Sigmoid colon (tissue), 7 donors: ENCODE measurements at places on chromosomes 2 and 18. TPM values are rescaled to one million over a fixed set of nuclear protein-coding genes. Genes with fewer than 3 reads are reported as not detected.

GRCh38 chr18:44681076-44681970, 635 bp downstream of the SETBP1 start:
- DNase-seq: no peak
- H3K4me1 ChIP-seq: no peaks in the 10 kb centered on the region
- H3K4me3 ChIP-seq: peak overlapping the region; percentile 75
- peak overlapping the region; percentile 99 for H3K27ac ChIP-seq

DNA sequence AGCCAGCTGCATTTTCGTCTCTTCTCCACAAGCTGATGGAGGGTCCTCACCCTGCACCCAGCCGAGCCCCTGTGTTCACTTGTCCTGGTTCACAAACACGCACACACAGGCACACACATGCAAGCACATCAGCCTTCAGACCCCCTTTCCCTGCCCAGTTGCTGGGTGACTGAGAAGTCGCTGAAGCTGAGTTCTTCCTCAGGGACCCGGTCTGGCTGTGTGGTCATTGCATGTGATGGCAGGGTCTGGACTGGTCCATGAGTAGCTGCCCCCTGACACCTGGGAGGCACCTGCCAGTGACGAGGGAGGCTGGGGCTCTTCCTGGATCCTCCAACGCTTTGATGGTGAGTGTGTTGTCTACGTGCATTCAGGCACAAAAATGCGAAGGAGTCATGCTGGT, 546.1 kb upstream of the SALL3 start:
- H3K4me1 ChIP-seq: no peaks in the 10 kb centered on the region
- no peak for DNase-seq
- H3K4me3 ChIP-seq: no peak overlapping the region
- no peaks in the 10 kb centered on the region for H3K27me3 ChIP-seq
- H3K27ac ChIP-seq: no peak overlapping the region
- H3K36me3 ChIP-seq: no peaks in the 10 kb centered on the region

The CCBE1 gene
- total RNA-seq: 45.1 TPM

The MAP3K19 gene
- total RNA-seq: not detected

DNA sequence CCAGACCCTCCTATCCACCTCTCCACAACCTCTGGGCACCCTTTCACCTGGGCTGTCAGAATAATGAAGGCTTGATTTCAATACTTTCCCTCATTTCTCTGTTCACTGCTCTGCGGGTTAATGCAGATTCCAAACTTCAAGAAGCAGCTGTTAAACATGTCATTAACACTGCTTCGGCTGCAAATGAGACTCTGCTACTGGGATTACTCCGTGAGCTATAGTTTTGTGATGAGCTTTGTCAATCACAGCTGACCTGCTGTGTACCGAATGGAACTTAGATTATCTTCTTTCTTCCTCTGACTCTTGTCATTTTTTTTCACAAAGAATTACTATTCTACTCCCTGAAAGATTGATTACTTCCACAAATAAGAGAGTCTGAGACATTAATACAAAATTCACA, 160.5 kb downstream of the TMEM182 start:
- no peak for DNase-seq
- H3K4me3 ChIP-seq: no peak overlapping the region
- peaks cover 4% of the 10 kb centered on the region for H3K4me1 ChIP-seq
- H3K27me3 ChIP-seq: no peaks in the 10 kb centered on the region
- no peak overlapping the region for H3K27ac ChIP-seq

The CKAP2L gene
- 0.54 TPM for total RNA-seq

- no peaks in the 10 kb centered on the region for H3K27me3 ChIP-seq
- no peaks in the 10 kb centered on the region for H3K36me3 ChIP-seq
- no peak overlapping the region for H3K4me3 ChIP-seq
- DNase-seq: no peak
These were observed 34.6 kb upstream of the WDR75 start for GRCh38 chr2:189406586-189407233.

- no peak for DNase-seq
- no peaks in the 10 kb centered on the region for H3K27me3 ChIP-seq
- H3K27ac ChIP-seq: no peak overlapping the region
- no peaks in the 10 kb centered on the region for H3K36me3 ChIP-seq
These were observed 1192.5 kb upstream of the ACVR2A start for GRCh38 chr2:146652311-146652710.

GRCh38 chr2:52810460-52810859, 957.1 kb upstream of the CHAC2 start:
- H3K4me1 ChIP-seq: no peaks in the 10 kb centered on the region
- no peak for DNase-seq
- H3K36me3 ChIP-seq: no peaks in the 10 kb centered on the region
- no peak overlapping the region for H3K27ac ChIP-seq
- no peaks in the 10 kb centered on the region for H3K27me3 ChIP-seq
- no peak overlapping the region for H3K4me3 ChIP-seq
